ENCODE measurements at places on chromosomes 5 and 9. TPM values are rescaled to one million over a fixed set of nuclear protein-coding genes. Genes with fewer than 3 reads are reported as not detected.

OR1J4 gene
- total RNA-seq = not detected

PKD2L2 gene
- not detected for total RNA-seq

DRD1 gene
- not detected for total RNA-seq

ISCA1 gene
- 27.2 TPM for total RNA-seq

INSL4 gene
- not detected for total RNA-seq

RGS7BP gene
- total RNA-seq = 0.32 TPM

PRRX2 gene
- not detected for total RNA-seq

ZNF346 gene
- 26.0 TPM for total RNA-seq

CYSRT1 gene
- total RNA-seq = not detected

CDC20B gene
- total RNA-seq = under 0.01 TPM

TAF11L5 gene
- not detected for total RNA-seq
